ENCODE measurements at places on chromosomes 2 and 18.

DNA sequence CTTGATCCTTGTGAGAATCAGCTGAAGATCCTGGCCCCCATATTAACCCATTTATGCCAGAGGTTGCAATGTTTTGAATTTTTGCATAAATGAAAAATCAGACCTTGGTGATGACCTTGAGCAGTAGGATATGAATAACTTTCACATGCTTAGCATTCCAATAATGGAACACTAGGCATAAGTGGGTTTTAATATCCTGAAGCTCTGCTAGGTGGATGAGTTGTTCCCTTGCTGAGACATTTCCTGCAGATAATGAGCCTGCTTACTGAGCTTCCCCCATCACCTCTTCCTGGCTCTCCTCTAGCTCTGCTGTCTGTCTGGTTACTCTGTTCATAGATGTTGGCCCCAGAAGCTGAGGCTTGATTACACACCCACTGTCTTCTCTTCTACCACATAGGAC lies 25.5 kb upstream of the SEC11C start:
- DNase-seq: no peak

DNA sequence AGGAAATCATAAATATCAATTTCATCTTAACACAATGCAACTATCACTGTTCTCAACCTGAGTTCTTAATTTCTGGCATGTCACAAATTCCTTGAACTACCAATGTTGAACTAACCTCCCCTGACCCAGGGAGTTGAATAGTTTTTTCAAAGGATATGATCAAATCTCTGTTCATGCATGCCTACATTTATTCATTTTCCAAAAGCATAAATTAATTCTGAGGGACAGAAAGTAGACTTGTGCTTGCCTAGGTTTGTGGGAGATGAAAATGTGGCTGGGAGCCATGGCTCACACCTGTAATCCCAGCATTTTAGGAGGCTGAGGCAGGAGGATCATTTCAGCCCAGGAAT lies 175.7 kb downstream of the TGIF1 start:
- no peak for DNase-seq

- no peak for DNase-seq
These were observed 119.0 kb upstream of the ZBTB14 start for GRCh38 chr18:5414546-5414945.

GRCh38 chr18:68447286-68447685 lies 267.6 kb downstream of the TMX3 start:
- peak; percentile 75 for DNase-seq

DNA sequence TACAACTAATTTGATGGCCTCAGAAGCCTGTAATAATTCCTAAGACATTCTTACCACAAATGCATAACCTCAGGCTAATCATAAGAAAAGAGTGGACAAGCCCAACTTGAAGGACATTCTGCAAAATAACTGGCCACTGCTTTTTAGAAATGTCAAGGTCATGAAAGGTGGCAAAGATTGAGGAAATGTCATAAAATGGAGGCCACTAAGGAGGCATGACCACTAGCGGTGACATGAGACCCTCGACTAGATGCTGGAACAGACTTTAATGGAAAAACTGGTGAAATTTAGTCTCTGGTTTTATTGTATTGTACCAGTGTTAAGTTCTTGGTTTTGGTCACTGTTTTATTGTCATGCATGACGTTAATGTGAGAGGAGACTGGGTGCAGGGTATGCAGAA lies 78.6 kb downstream of the SP3 start:
- no peak for DNase-seq

DNA sequence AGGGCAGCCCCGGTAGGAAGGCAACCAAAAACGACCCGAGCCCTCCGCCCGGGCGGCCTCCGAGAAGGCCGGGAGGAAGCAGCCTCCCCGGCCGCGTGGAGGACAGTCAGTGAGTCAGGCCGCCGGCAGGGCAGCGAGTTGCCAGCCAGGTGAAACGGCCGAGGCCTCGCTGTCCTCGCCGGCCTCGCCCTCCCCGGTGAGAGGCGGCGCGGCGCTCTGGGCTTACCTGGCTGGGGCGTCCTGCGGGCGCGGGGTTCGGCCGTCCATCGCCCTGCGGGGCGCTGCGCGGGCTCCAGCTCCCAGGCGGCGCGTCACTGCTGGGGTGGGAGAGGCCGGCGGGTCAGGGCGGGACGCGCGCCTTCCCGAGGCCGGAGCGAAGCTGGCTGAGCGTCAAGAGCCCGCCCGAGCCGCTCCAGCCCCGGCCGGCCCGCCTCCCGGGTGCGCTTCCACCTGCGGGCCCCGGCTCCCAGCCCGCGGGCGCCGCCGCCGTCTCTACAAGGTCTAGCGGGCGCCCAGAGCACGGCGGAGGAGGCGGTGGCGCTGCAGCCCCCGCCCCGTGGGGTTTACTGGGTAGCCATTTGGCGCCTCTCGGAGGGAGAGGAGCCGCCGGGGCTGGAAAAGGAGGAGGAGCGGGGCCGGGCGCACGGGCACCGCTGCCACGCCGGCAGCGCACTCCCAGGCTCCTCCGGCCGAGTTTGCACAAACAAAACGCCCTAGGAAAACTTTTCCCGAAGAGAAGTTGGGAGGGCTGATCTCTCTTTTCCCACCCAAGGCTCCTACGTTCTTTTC lies 499 bp downstream of the COBLL1 start:
- peak; percentile 13 for DNase-seq

DNA sequence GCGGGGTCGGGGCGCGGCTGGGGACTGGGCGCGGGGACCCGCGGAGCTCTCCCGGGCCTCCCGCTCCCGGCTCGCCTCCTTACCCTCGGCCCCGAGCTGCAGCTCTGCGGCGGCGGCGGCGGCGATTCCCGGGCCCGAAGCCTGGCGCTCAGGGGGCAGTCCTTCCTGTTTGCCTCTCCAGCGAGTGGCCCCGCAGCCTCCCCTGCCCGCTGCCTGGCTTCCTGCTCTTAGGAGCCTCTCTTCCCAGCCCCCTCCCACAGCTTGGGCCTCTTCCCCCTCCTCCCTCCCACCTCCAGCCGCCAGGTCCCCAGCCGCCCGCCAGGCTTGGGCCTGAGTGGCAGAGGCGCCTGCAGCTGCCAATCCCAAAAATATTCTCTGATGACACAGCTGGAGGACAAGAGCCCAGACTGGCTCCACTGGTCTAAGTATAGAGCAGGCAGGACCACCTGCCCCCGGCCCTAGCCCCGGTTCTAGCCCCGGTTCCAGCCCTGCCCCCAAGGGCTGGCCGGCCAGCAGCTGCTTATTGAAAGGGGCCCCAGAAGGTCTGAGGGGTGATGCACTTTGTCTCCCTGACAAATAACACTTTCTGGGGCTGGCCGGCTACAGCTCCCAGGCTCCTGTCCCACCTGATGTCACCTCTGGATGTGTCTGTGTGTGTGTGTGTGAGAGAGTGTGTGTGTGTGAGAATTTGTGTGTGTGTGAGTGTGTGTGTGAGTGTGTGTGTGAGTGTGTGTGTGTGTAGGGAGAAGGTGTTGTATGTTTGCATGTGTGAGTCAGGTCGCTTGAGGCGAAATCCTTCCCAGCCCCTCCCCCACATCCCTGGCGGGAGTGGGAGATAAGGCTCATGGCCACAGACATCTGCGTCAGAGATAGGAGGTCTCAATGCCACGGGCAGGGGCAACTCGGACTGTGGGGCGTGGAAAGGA lies at the start of gene OBSL1:
Gene OBSL1 (minus strand): TSS at position 229 of the 926 bp plus-strand sequence. CDS start 307 bp downstream, outside the sequence.
- peak; percentile 76 for DNase-seq

DNA sequence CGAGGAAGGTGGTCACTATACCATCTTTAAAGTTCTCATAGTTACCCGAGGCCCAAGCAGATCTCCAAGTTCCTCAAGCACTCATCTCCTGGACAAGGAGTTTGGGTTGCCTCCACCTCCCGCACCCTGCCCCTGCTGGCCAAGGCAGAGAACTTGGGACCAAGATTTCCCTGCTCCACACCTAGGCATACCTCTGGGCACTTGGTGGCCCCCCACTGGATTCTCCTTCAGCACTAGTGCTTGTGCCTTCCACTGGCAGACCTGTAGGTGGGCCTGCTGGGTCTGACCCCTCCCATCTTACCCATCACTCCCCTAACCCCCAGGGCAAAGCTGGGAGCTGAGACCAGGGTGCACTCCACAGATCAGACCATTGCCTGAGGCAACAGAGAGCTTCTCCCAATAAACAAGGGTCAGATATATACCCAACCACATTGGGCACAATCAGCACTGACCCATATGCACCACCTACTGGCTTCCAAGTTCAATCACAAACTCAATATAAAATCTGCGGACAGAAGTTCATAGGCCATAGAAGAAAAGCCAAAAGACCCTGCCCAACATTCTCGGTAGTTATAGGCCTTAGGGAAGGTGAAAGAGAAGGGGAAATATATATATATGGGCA lies 244.2 kb downstream of the EXOC6B start:
- DNase-seq: no peak

GRCh38 chr2:37625156-37625555 lies 46.3 kb downstream of the CDC42EP3 start:
- DNase-seq: no peak

DNA sequence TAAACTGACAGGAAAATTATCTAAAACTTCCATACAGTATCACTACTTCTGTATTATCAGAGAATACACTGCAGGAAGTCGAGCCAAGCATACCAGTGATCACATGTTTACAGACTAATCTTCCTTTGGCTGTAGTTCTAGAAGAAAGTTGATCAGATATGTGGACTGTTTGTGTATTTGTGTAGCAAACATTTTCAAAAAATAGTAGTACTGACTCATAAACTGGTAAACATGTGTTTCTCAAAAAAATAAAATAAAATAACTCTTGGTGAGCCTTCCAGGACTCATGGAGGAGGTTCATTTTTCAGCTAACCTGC lies 148.9 kb upstream of the SLC39A10 start:
- DNase-seq: no peak

DNA sequence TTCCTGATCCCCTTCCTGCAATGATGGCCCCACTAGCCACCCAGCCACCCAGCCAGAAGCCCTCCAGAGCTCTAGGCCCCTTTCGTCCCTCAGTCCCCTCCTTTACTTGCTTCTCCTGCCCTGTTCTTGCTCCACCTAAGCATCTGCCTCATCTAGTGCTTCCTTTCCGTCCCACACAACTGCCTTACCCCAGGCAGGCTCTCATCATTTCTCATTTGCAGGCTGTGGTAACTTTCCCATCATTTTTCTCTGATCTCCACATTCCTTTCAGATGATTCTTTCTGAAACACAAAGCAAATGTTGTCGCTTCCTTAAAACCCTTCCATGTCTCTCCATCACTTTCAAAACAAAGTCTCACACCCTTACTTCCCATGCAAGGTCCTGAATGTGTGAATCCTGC lies 459.8 kb downstream of the METTL4 start:
- DNase-seq: no peak

DNA sequence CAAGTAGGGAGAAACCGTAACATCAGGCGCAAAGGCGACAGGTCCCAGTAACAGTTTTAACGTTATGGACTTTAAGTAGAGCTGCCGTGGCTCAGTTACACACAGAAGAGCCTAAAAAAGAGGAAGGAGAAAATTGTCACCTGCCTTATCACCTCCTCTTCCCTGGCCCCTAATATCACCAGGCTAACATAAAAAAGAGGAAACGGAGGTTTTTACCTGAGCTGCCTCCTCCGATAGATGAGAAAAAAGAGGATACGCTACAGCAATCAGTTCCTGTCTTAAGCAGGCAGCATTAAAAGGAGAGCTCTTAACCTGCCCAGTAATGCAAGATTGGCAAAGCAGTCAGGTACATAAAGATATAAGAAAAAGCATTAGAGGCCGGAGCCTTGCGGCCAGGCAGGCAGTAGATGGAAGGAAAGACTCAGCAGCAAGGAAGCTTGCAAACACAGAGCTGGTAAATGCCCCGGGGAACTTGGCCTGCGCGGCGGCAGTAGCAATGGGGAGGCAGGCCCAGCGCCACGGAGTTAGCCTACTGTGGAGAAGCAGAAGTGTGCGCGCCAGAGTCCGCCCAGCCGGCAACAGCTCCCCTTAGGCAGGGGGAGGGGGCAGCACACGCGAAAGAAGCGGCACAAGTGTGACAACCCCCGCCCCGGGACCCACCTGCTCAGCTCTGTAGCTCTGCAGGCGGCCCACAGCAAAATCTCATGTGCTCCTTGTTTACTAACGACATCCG lies 116.3 kb upstream of the SCN7A start:
- DNase-seq: peak; percentile 12

DNA sequence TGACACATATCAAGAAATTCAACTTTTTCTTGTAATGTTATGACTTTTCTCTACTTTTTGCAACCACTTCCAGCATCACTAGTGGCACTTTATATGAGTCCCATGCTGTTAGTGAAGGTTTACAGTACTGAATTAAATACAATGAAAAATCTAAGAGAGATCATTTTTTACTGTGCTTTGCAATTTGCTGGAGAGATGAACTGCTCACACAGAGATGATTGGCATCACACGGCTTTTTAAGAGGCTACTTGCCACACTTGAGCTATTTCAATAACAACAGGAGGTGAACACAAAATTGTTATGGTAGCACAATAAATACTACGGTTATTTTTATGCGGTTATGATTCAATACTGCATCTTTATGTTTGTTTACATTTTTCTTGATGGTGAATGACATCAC lies 88.9 kb downstream of the DAW1 start:
- no peak for DNase-seq

- no peak for DNase-seq
These were observed 711 bp downstream of the SFXN5 start for GRCh38 chr2:73070643-73071359.

- no peak for DNase-seq
These were observed 205.1 kb upstream of the EPAS1 start for GRCh38 chr2:46091961-46092667.

DNA sequence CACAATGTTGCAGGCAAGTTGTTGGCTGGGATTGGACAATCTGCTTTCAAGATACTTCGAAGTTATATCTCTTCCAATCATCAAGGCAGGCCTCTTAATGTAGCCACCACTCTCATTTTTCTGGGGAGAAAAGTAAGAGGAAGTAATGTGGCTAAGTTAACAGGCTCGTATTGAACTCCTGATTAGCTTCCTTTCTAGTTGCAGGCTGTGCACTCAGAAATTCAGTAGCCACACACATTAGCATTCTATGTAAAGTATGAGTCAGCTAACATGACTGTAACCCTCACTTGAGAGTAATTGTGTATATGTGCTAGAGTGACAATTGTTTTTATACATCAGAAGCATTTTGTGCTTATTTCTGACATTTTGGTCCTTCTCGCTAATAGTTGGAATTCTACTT lies 3.3 kb downstream of the TWSG1 start:
- no peak for DNase-seq
